ENCODE measurements at places on chromosomes 12 and 14.
A peak's percentile ranks its signal among the peaks of the same experiment; 100 is the strongest.

DNA sequence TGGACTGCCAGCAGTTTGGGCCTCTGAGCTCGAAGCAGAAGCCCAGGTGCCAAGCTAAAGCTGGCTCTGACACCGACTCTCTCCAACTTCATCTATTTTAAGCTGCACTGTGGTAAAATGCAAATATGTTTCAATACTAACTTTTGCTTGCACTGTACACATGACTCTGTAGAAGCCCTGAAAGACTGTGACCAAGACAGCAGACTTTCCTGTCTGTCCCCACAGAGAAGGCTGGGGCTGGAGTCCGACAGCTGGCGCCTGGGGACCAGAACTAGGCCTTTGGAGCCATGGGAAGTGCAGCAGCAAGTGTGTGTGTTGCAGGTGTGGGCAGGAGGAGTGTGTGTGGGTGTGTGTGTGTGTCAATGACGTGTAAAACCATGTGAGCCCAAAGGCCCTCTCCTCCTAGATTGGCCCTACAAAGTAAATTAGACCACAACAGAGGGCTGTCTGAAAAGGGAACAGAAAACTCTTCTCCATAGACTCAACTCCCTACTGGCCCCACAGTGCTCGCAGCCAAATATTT, 16.4 kb upstream of the RAB35 start:
- peak; percentile 75 for DNase-seq

GRCh38 chr14:74223016-74223415, 16.2 kb upstream of the VSX2 start:
- DNase-seq: no peak

DNA sequence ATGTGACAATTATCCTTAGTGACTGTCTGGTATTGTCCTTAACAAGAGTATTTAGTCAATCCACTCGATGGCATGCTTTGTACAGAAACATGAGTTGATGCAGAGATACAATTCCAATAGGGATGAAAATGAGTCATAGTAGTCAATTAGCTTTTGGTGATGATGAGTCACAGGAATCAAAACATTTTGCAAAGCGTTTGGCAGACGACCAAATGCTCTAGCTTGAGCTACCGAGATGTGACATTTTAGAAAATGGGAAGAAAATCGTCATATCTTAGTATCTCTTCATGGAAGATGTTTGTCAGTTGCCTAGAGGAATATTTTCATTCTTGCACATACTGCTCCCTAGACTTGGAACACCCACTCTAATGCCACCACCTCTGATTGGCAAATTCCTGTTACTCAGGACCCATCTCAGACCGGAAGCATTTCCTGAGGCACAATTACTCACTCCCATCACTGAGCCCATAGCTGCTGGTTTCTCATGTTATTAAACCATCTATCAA, 95.0 kb downstream of the LMNTD1 start:
- DNase-seq: no peak

DNA sequence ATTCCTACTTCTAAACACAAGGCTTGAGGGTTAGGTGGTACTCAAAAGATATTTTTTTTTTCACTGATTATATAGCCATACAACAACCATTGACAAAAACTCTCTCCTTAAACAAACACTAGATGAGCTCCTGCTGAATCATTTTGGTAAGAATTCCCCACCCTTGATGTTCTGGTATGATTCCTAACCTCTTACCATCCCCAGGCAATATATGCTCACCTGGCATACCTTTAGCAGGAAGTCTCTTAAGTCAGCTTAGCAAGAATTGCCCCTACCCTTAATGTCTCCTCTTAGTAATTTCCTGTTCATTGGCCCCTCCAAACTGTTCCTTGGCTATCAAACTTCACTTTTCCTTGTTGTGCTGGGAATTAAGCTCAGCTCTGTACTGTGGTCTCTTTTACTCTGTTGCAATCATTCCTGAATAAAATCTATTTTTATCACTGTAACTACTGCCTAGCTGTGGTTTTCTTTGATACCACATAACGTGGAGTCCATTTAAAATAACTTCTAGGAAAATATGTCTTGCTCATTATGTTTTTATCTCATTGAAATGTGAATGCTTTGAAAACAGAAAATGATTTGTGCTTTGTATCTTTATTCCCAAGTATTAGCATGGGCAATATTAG, 712.6 kb downstream of the SLC16A7 start:
- no peak for DNase-seq

- no peak for DNase-seq
These were observed 47.5 kb upstream of the PPP1R12A start for GRCh38 chr12:79982086-79983062.

DNA sequence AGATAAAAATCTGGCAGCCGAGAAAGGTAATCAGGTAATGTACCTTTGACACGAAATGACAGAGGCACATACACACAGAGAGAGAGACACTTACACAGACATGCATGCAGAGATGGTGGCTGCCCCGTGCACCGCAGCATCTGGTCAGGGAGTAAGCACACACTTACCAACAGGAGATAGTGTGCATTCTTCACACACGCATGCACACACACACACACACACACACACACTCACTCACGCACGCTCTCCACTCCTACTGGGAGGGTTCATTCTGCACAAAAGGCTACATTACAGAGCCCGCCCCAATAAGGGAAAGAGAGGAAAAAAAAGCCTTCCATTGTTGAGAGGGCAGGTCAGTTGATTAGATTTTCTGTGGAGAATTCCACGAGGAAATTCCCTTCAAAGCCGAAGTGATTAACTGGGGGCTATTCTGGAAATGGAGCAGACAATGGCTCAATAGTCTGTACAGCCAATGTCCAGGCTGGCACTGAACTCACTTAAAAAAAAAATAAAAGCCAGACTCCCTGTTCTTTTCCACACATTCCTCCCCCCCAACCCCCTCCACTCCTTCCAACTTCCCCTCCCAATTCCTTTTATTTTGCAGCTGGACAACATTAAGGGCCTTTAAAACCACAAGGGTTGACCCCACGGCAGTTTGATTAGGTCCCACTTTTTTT, 1.4 kb upstream of the SOX5 start:
- DNase-seq: no peak

- no peak for DNase-seq
These were observed 5.9 kb upstream of the PKP2 start for GRCh38 chr12:32902287-32902997.

- DNase-seq: no peak
These were observed 25.2 kb downstream of the DAAM1 start for GRCh38 chr14:59213368-59214315.

GRCh38 chr14:100403105-100403504, 80.0 kb downstream of the SLC25A47 start:
- no peak for DNase-seq

- DNase-seq: no peak
These were observed 4.5 kb upstream of the HDAC7 start for GRCh38 chr12:47824198-47824597.

GRCh38 chr14:35365130-35366055, 39.2 kb downstream of the NFKBIA start:
- DNase-seq: no peak

DNA sequence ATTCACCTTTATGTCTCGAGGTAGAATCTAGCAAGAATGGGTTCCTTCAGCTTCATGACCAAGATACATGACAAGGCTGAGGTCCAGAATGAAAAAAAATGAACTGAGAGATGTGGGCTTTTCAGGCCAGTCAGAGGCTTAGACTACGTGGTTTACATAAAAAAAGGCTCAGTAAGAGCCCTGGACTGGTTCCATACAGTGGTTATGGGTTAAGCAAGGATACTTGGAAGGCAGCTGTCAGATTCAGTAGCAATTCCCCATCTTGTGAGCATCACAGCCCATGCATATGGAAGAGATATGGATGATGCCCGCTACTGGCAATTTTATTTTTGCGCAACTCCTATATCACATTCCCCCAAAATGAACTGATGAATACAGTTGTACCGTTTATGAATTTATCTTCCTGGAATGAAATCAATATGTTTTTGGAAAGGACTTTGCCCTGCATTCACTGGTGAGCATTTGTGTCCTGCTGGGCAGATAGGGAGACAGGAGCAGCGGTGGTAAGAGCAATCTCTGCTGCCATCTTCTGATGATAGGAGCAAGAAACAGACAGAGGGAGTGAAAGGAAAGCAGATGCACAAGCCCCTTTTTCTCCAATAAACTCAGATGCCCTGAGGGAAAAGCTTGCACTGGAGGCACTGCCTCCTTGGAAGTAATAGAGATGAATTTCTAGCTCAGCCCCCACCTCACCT, 280.4 kb downstream of the GALC start:
- no peak for DNase-seq

GRCh38 chr12:101490286-101490920, 15.3 kb downstream of the SPIC start:
- no peak for DNase-seq

GRCh38 chr12:65694130-65694529, 130.2 kb upstream of the HMGA2 start:
- no peak for DNase-seq

DNA sequence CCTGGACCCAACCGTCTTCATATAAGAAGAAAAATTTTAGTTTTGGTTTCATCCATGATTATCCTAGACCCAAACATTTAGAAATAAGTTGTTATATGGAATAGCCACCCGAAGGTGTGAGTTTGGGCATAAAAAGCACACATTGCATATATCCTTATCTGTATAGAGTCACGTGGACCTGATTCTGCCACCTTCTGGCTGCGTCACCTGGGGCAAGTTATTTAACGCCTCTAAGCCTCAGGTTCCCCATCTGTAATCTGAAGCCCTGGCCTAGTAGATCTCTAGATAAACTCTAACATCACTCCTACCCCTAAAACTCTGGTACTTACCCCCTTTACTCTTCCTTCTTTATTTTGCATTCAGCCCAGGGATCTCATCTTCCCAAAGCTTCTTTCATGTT, 14.3 kb upstream of the KRT5 start:
- DNase-seq: no peak

GRCh38 chr12:88451205-88451604, 129.1 kb downstream of the KITLG start:
- no peak for DNase-seq

Data from germinal center (tissue), 1 donor.